ENCODE measurements at places on chromosomes 12 and 14. TPM values are rescaled to one million over a fixed set of nuclear protein-coding genes. Genes with fewer than 3 reads are reported as not detected.

DNA sequence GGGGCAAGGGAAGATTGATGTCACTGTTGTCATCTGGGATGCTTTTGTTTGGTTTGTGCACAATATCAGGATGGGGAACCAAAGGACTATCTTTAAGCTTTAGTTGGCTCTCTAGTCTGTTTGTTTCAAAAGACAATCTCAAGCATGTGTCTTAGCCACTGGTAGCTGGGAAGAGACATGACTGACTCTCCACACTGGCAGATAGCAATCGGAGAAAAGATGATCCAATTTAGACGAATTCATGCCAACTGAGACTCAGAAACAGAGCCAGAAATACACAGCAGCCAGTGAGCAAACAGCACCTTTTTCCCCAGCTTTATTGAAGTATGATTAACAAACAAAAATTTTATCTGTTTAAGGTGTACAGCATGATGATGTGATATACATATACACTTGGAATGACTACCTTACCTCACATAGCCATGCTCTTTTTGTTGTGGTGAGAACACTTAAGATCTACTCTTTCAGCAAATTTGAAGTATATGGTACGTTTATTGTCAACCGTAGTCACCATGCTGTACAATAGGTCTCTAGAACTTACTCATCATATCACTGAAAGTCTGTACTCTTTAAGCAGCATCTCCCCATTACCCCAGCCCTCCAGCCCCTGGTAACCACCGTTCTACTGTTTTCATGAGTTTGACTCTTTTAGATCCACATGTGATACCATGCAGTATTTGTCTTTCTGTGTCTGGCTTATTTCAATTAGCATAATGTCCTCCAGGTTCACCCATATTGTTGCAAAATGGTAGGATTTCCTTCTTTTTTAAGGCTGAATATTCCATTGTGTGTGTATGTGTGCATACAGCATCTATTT lies 50.6 kb downstream of the DUSP16 start:
- H3K4me3 ChIP-seq = no peak overlapping the region
- H3K27ac ChIP-seq = no peak overlapping the region
- no peaks in the 10 kb centered on the region for H3K36me3 ChIP-seq
- H3K4me1 ChIP-seq = peaks cover 11% of the 10 kb centered on the region
- no peaks in the 10 kb centered on the region for H3K27me3 ChIP-seq

GRCh38 chr14:21300892-21301291 lies 21.0 kb downstream of the RPGRIP1 start:
- no peak for DNase-seq
- no peaks in the 10 kb centered on the region for H3K4me1 ChIP-seq
- H3K36me3 ChIP-seq = no peaks in the 10 kb centered on the region
- H3K27ac ChIP-seq = no peak overlapping the region
- H3K4me3 ChIP-seq = peak overlapping the region; percentile 44
- peaks cover 20% of the 10 kb centered on the region for H3K27me3 ChIP-seq

- no peaks in the 10 kb centered on the region for H3K27me3 ChIP-seq
- no peaks in the 10 kb centered on the region for H3K36me3 ChIP-seq
- H3K4me3 ChIP-seq = no peak overlapping the region
- no peak overlapping the region for H3K27ac ChIP-seq
Measured at GRCh38 chr12:33825986-33826602, 196.2 kb upstream of the ALG10 start.

DNA sequence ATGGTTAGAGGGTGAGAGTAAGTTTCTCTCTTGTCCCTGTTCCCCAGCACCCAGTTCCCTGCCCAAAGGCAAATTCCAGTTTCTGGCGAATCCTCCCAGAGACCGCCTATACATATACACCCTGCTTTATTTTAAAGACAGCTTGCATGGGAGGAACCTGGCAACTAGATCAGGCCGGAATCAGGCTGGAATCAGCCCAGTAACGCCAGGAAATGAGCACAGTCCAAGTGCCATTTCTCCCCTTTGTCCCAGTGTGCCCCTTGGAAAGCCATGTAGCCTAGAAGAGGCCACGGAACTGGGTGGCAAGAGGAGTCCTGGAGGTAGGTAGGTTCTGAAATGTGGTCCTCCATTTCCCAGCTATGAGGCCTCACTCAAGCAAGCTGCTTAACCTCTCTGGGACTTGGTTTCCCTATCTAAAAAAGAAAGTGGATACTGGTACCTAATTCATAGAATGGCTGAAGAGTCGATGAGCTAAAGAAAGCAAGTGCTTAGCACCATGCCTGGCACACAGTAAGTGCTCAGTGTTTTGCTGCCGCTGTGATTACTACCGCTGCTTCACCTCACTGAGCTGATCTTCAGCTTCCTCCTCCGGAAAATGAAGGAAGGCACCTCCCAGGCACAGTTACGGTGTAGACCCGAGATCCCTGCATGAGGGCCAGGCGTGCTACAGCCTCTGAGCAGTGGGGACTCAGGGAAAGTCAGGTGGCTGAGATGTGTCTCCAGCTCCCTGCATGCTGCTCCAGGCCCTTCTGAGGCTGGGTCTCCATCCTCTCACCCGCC lies 36.4 kb downstream of the PITPNM2 start:
- H3K4me1 ChIP-seq = peaks cover 48% of the 10 kb centered on the region
- H3K4me3 ChIP-seq = no peak overlapping the region
- H3K27me3 ChIP-seq = no peaks in the 10 kb centered on the region
- no peaks in the 10 kb centered on the region for H3K36me3 ChIP-seq

DNA sequence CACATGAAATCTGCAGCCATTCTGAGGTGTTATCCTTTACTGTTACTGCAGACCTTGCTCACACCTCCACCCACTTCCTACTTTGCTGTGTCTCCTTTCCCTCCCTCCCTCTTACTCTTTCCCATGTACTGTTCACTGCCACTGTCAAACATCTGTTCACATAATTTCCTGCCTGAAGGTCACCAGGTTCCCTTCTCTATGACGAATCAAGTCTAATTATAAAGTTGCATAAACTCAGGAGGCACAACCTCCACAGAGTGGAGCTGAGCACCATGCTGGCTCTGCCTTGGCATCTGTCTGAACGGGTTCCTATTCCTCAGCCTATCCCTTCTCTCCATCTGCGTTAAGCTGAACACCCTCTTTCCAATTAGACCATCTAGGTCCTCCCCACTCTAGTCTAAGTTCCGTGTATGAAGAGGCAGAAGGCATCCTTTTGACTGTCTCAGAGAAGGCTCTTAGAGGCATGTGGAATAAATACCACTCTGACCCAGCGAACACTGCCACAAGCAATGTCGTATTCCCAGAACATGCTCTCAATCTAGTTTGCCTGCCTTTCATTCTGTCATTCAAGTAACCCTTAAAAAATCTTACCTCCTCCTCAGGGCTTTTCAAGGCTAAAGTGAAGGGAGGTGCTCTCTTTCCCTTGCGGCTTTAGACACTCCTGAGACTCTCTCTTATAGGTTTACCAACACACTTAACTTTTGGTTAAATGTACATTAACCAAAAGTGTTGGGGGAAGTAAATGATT lies 48.7 kb downstream of the ACADS start:
- H3K27ac ChIP-seq = no peak overlapping the region
- no peak for DNase-seq
- no peaks in the 10 kb centered on the region for H3K27me3 ChIP-seq
- peaks cover 15% of the 10 kb centered on the region for H3K36me3 ChIP-seq
- peaks cover 15% of the 10 kb centered on the region for H3K4me1 ChIP-seq

DNA sequence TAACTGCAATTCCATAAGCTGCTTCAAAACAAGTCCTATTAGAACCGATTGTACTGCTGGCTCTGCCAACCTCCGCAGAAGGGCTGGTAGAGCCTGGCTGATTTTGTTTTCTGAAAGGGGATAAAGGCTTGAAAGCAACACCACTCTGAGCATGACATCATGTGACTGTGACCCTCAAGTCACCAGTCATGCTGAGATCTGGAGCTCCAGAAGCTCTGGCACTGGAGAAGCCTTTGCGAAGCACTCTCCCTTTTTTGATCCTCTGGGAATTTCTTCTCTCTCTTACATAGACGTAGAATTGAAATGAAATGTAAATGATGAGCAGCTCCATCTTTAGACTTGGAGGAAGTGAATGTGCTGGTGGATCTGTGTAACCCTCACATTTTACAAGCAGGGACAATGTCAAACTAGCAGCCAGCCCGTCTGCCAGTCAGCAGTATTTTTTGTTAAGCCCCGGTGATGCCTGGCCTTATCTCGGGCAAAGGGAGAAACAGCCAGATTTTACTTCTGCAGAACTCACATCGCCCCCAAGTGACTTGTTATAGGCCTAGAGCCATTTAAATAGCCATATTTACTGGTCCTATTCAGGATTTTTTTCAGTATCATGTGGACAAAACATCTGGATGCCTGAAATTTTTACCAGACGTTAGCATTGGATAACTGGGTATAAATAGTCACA lies 112.1 kb upstream of the NPAS3 start:
- DNase-seq = no peak
- H3K4me3 ChIP-seq = no peak overlapping the region
- H3K27me3 ChIP-seq = no peaks in the 10 kb centered on the region
- H3K27ac ChIP-seq = no peak overlapping the region

DNA sequence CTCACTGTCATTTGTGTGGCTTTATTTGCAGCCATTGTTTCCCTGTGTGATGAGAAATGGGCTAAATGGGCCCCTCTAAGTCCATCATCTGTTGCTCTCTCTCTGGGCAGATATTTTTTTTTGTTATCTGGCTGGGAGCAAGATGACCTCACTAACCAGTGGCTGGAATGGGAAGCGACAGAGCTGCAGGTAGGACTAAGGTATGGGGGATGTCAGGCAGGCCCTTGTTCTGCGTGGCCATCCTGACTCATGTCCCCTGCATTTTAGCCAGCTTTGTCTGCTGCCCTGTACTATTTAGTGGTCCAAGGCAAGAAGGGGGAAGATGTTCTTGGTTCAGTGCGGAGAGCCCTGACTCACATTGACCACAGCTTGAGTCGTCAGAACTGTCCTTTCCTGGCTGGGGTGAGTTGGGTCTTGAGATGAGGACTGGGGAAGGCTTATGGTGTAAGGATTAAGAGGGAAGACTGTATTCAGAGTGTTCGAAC lies 1.3 kb downstream of the MARS1 start:
- peaks cover 32% of the 10 kb centered on the region for H3K36me3 ChIP-seq
- peak overlapping the region; percentile 99 for H3K4me3 ChIP-seq
- DNase-seq = peak; percentile 13
- peak overlapping the region; percentile 97 for H3K27ac ChIP-seq
- no peaks in the 10 kb centered on the region for H3K27me3 ChIP-seq
- peaks cover 35% of the 10 kb centered on the region for H3K4me1 ChIP-seq

DNA sequence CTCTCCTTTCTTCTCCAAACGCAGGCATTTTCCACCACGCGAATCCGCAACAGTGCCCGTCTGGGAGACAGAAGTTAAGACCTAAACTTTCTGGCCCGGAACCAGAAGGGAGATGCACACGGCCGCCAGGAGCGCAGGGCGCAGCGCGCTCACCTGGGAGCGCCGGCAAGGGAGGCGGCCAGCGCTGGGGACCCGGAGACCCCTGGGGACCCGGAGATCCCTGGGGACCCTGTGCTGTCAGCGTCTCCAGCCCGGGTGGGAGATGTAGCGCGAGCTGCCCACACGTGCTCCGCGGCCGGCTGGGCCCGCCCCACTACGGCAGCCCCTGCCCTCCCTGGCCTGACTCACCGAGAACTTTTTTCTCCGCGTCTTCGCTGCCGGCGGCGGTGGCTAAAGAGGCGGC lies 620 bp downstream of the YBX3 start:
- no peaks in the 10 kb centered on the region for H3K27me3 ChIP-seq
- no peaks in the 10 kb centered on the region for H3K36me3 ChIP-seq
- peak; percentile 80 for DNase-seq
- peak overlapping the region; percentile 99 for H3K27ac ChIP-seq
- peak overlapping the region; percentile 97 for H3K4me3 ChIP-seq

GRCh38 chr12:12624498-12624992 lies 12.9 kb downstream of the CREBL2 start:
- no peaks in the 10 kb centered on the region for H3K27me3 ChIP-seq
- no peak for DNase-seq
- H3K4me1 ChIP-seq = no peaks in the 10 kb centered on the region
- no peak overlapping the region for H3K4me3 ChIP-seq

DNA sequence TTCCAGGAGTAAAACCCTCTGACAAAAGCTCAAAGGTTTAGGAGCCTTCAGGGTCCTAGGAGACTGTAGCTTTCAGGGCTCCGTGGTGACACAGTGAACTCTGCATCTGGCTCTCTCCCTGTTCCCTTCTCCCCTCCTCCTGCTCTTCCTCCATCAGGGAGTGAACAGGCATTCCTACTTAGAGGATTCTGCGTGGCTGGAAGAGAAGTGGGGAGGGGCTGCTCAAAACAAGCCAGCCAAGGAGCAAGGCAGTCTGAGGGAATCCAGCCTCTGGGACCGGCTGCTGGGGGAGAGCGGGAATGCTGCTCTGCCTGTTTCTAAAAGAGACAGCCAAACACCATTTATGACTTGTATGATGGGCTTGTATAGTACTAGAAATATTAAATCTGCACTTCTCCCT lies 49.5 kb downstream of the RBMS2 start:
- peaks cover 12% of the 10 kb centered on the region for H3K36me3 ChIP-seq
- peaks cover 3% of the 10 kb centered on the region for H3K4me1 ChIP-seq
- no peak overlapping the region for H3K4me3 ChIP-seq
- no peak for DNase-seq

DNA sequence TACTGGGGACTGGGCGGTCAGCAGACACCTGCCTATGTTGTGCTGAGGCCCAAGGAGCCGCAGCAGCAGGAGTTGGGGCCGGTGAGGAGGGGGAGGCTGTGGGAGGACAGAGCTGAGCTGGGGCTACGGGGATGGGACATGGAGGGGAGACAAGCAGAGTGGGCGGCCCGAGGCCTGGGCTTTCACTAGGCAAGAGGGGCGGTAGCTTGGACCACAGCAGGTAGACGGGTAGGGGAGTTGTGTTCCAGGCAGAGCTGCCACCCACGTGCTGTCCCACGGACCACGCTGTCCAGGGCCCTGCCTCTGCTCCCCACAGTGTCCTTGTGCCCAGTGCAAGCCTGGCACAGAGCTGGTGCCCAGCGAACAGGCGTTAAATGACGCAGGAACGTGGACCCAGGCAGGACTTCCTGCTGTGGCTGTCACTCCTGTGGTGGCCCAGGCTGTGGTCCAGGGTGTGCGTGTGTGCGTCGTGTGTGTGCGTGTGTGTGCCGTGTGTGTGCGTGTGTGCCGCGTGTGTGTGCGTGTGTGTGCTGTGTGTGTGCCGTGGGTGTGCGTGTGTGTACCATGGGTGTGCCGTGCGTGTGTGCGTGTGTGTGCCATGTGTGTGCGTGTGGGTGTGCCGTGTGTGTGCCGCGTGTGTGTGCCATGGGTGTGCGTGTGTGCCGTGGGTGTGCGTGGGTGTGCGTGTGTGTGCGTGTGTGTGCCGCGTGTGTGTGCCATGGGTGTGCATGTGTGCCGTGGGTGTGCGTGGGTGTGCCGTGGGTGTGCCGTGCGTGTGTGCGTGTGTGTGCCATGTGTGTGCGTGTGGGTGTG lies 6.8 kb downstream of the CEP170B start:
- H3K4me1 ChIP-seq = peaks cover 16% of the 10 kb centered on the region
- no peak overlapping the region for H3K4me3 ChIP-seq
- H3K27me3 ChIP-seq = no peaks in the 10 kb centered on the region
- no peaks in the 10 kb centered on the region for H3K36me3 ChIP-seq
- DNase-seq = no peak
- H3K27ac ChIP-seq = no peak overlapping the region

Gene GARIN6
- not detected for total RNA-seq

Gene KCNMB4
- total RNA-seq = 3.3 TPM

Gene MOAP1
- 18.1 TPM for total RNA-seq

Gene LYZ
- total RNA-seq = not detected

Gene SLC16A7
- 26.0 TPM for total RNA-seq

Gene PTPN6
- not detected for total RNA-seq

Gene MIP
- not detected for total RNA-seq

Gene ANKRD33
- total RNA-seq = not detected

Gene APOF
- total RNA-seq = not detected

Gene PSME2
- 78.7 TPM for total RNA-seq
